ENCODE measurements at places on chromosomes 1 and 21.

GRCh38 chr1:72186733-72187307, 95.5 kb downstream of the NEGR1 start:
- no peak for DNase-seq

- DNase-seq, result no peak
Observed at GRCh38 chr1:212512816-212513559, 80.3 kb downstream of the NENF start.

DNA sequence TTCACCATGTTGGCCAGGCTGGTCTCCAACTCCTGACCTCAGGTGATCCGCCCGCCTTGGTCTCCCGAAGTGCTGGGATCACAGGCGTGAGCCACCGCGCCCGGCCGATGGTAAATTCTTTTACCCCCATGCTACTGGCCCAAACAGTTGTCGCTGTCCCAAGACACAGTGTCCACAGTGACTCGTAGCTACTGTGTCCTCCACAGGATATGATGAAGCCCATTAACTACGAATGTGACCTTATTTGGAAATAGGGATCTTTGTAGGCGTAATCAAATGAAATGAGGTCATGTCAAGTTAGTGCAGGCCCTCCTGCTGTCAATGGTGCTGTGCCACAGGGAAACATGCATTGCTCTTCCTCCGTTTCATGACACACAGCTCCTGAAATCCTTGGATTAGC, 8.5 kb downstream of the FNDC10 start:
- no peak for DNase-seq

DNA sequence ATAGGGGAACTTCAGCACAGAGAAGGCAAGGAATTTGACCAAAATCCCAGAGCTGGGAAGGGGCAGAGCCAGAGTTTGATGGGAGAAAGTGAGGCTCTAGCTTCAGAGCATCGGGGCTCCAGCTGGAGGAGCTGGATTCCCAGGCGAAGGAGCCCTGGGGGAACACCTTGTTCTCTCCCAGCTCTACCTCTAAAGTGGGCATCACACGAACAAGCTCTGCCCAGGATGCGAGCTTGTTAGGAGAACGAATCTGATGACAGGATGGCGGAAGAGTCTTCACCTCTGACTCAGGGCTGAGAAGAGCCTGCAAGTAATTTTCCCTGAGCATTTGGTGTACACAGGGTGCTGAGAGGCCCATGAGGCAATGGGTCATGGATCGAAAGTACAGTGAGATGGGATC, 22.0 kb downstream of the TNNT2 start:
- no peak for DNase-seq

GRCh38 chr1:55275941-55276341, 60.8 kb upstream of the USP24 start:
- peak; percentile 84 for DNase-seq

DNA sequence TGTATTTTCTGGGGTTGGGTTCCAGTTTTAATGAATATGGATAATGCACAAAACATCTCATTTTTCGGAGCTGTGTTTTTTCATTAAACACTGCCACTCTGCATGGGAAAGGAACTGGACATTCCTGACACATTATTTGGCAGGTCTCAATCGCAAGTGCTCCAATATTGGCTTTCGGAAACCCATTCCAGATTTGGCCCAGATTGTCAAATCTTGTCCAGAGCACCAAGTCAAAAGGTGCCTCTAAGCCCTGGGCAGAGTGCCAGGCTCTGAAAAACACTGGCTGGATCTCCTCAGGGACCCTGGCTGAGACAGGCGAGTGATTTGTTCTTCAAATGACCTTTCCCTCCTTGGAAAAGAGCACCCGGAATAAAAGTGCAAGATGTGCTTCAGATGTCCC, 68.4 kb upstream of the MRPS6 start:
- DNase-seq, result no peak

- DNase-seq, result no peak
Observed at GRCh38 chr1:44040418-44040817, 9.2 kb upstream of the SLC6A9 start.

DNA sequence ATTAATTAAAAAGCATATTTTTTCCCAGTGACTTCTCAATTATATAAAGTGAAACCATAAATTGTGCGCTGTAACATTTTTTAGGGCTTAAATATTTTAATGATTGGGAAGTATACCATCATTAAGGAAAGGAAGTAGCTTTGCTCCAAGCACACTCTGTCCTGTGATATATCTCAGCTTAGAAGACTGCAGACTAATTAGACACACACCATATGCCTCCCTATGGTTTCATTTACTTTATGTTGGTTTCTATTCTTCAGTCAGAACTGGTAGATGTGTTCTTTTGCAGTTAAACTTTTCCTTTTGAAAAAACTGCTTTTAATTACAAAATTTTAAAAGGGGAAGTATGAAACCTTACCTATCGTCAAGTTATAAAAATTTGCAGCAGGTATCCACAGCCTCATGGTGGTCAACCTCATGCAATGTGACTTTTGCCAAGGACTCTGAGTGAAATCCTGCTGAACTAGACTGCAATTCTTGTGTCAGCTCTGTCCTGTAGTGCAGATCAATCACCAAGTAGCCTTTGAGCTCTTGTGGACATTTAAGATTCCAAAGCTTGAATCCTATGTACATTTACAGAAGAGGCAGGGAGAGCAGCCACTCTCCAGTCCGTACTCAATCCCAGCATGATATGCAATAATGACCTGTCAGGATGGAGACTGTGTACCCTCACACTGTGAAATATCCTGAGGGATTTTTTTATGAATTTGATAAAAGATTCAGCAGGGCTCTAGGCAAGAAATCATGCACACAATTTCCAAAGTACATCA, 149.1 kb downstream of the AMY1C start:
- DNase-seq, result no peak

- no peak for DNase-seq
Observed at GRCh38 chr1:228216371-228217320, 8.8 kb downstream of the OBSCN start.

DNA sequence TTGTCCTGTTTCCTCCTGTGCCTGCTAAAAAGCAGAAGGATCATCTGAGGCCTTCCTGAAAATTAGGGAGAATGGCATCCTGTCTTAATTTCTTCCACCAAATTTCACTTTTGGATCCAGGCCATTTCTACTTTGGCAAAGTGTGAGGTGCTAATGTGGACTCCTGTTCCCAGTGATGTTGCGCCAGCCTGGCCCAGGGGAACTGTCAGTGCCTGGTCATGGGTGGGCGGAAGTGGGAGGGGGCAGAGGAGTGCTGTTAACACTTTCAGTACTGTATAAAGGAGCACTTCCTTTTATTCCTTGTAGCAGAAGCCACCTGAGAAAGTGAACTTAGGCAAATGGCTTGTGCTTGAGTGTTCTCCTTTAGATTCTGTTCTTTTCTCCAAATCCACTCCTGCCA, 19.9 kb downstream of the ELAPOR1 start:
- peak; percentile 55 for DNase-seq

DNA sequence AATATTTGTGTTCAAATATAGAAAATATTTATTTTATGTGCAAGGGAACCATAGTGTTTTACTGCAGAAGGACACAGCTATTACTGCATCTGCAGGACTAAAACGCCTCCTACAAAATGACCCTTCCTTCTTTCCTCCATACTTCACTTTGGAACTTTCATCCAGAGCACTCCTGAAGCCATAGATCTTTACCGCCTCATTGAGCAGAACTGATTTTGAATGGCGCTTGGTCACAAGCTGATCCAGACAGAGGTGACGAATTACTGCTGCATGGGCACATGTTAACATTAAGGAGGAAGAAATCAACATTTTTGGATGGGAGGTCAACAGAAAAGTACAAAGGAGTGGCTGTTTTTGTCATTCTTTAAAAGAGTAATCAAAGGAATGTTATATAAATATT, 931.6 kb downstream of the NCAM2 start:
- no peak for DNase-seq

DNA sequence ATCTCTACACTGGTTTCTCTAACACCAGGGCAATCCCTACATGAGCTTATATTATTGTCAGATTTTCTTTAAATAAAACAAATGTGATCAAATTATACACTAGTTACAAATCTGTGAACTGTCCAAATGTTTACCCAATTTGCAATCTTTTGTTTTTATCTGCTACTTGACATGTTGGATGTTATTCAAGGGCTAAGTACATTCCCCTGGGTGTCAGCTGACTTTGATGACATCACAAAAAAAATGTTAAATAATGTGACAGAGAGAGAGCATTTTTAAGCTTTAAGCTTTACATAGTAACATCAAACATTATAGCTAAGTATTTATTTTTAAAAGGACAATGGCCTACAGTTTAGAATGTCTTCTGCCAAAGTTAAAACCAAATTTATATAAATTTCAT, 431.3 kb upstream of the PKN2 start:
- no peak for DNase-seq

DNA sequence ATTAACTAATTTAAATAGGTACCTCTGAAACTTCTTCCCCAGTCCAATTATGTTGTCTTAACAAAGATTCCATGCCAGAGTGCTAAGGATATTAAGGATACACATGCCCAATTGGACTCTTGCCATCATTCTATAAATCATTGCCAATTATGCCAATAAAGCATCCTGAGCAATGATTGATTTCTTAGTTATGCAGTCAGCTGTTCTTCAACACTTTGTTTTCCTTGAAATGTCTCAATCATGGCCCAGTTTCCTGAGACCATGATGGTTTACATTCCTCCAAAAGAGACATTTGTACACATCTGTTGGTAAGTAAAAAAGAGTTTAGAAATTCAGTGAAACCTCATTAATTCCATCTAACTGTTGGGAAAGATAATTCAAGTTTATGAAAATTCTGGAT, 180.4 kb upstream of the PKN2 start:
- DNase-seq, result no peak

- DNase-seq, result no peak
Observed at GRCh38 chr21:20272791-20273362, 725.3 kb upstream of the NCAM2 start.

GRCh38 chr1:119893238-119893791, 3.0 kb downstream of the ADAM30 start:
- peak; percentile 85 for DNase-seq

DNA sequence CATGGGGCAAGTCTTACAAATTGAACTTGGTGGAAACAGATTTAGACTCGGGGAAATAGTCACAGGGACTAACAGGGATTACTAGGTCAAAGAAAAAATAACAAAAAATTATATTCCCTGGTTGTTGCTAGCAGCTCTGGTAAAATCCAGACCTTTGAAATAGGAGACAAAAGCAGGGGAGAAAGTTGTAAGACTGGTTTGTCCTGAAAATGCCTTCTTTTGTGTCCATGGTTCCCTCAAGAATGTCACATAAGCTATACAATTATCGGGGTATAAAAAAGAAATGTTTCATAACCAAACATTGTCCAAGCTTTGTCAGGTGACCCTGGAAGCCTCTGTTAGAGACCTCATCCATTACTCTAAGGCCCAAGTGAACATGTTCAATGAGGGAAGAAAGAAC, 33.1 kb downstream of the KIAA0319L start:
- no peak for DNase-seq

GRCh38 chr1:204134103-204134502, 17.7 kb downstream of the ETNK2 start:
- DNase-seq, result no peak

DNA sequence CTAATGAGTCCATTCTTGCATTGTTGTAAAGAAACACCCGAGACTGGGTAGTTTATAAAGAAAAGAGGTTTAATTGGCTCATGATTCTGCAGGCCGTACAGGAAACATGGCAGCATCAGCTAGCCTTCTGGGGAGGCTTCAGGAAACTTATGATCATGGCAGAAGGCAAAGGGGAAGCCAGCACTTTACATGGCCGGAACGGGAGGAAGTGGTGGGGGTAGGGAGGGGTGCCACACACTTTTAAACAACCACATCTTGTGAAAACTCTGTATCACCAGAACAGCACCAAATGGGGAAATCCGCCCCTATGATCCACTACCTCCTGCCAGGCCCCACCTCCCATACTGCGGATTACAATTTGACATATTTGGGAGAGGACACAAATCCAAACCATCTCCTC, 43.9 kb downstream of the NOS1AP start:
- DNase-seq, result no peak

- no peak for DNase-seq
Observed at GRCh38 chr1:54297596-54298283, 97.8 kb downstream of the MRPL37 start.

Data from hematopoietic multipotent progenitor cell treated with erythropoietin and hydrocortisone succinate and interleukin-3 and kit ligand, for 8 days (in vitro differentiated cells).